Stimulated activated naive CD8-positive, alpha-beta T cell treated with anti-CD3 and anti-CD28 coated beads, Interleukin-15, Interleukin-2, amounts not matched to agents 100 U/mL and 50 U/mL, for 24 hours (primary cell): ENCODE measurements at places on chromosomes 13 and 19.

GRCh38 chr13:25181597-25181996 is 9.5 kb upstream of the AMER2 start:
- DNase-seq = no peak

- DNase-seq = no peak
Observed at GRCh38 chr13:67318860-67319259, 88.7 kb upstream of the PCDH9 start.

- DNase-seq = no peak
Observed at GRCh38 chr13:36981156-36981743, 17.9 kb downstream of the ALG5 start.

GRCh38 chr13:45718992-45719391 is 16.9 kb downstream of the CBY2 start:
- DNase-seq = no peak

DNA sequence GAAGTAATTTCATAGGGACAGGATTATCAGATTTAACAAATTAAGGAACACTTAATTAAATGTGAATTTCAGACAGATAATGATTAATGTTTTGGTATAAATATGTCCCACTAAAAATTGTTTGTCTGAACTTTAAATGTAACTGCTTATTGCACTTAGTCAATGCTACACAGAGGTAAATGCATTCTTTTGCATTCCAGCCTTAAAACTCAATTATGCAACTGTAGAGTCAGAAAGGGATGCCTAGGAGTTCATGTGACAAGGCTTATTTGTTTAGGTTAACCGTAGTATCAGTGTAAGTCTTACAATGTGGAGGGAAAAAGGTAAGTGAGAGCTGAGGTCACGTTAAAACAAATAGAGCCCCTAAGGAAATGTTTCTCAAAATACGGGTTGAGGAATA is 347.2 kb upstream of the ARGLU1 start:
- no peak for DNase-seq

- DNase-seq = no peak
Observed at GRCh38 chr13:38661010-38661675, 25.7 kb upstream of the FREM2 start.

GRCh38 chr13:59527500-59527899 is 636.2 kb downstream of the DIAPH3 start:
- DNase-seq = no peak
